ENCODE measurements at places on chromosomes 1 and 21.
A peak's percentile ranks its signal among the peaks of the same experiment; 100 is the strongest.

DNA sequence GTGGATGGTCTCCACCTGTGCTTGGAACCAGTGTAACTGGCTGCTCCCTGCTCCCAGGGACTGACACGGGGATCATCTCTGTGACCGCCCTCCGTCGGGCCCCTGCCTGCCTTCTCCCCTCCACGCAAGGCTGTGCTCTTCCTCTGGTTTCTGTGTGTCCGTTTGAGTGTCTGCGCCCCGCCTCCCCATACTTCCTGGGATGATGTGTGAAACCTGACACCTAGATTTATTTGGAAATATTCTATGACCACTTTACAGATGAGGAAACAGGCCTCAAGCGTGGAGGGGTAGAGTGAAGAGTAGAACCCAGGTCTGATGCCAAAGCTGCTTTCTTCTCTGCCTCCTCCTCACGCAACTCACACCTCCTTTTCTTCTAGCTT is 24.3 kb downstream of the LDLRAP1 start:
- DNase-seq: no peak

DNA sequence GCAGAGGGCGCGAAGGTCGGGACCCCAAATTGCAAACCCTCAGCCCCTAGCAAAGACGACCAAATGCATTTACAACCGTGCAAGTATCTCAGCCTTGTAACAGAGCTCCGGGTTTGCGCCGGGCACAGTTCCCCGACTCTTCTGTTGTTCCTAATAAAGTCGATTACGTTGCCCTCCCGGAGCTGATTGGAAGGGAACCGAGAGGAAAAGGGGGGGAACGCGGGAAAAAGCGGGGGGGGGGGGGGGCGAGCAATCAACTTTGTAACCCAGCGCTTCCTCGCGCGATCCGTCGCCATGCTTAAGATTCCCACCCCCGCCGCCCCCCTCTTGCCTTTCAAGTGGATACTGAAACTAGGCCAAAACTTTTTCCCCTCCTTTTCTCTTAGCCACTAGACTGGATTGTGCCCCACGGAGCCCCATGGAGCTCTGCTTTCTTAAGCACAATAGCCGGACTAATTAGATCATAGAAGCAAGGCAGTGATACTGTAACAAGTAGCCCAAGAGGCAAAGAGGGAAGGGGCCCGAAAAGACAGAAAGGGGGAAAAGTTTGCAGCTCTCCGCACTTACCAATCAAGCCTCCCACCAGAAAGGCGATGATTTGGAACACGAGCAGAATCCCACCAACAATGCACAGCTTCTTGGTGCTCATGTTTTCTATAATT is 565 bp downstream of the WLS start:
- DNase-seq: peak; percentile 73

- no peak for DNase-seq
These were observed 135.3 kb upstream of the CTTNBP2NL start for GRCh38 chr1:112260699-112261098.

GRCh38 chr1:18394563-18395156 is 86.1 kb upstream of the KLHDC7A start:
- no peak for DNase-seq

DNA sequence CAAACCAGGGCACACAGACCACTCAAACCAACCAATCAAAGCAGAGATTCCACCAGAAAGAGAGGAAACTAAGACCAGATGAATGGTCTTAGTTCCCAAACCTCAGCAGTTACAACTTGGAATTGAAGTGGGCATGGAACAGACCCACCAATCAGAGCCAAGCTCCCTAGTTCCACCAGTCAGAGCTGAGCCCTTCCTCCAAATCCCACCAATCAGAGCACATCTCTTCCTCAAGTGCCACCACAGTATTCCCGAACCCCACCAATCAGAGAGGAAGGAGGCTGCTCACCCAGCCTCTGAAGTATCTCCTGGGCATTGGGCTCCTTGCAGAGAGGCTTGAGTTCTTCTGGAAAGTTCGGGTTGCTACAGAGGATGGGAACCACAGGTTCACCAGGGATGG is 1.4 kb downstream of the GUCA2A start:
- DNase-seq: no peak

DNA sequence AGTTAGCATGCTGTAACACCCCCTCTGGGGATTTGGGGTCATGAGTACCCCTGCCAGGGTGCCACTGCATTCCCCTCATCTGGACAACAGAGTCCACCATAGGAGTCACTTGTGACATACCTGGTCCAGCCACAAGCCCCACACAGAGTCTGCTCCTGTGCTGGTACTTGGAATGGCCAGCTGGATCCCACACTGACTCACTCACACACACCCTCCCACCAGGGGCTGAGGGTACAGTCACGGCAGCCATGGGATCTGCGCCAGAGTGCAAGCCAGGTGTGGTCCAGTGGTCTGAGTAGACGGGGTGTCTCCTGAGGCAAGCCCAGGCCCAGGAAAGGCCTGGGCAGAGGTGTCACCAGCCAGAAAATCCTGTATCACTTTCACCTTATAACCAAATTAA is 67.7 kb downstream of the MRPL39 start:
- DNase-seq: no peak

GRCh38 chr1:62362926-62363325 is 43.7 kb upstream of the KANK4 start:
- no peak for DNase-seq

DNA sequence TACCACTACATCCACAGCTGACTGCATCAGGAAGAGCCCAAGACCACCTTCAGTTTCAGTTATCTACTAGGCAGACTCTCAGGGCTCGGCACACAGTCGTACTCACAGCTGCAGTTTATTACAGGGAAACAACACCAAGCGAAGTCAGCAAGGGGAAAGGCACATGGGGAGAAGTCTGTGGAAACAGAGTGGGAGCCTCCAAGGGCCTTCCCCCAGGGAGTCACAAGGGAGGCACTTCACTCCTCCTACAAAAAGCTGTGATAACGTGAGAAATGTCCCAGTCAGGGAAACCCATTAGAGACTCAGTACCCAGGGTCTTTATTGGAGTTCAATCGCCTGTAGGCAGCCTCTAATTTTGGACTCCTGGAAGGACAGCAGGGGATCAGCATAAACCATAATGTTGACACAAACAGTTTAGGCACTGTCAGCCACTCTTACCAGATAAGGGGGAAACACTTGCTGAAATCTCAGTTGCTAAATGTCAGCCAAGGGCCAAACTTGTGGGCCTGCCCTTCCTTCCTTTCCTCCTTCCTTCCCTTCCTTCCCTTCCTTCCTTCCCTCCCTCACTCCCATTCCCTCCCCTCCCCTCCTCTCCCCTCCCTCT is 444.0 kb downstream of the SMYD3 start:
- DNase-seq: no peak

GRCh38 chr1:244599937-244600350 is 53.0 kb upstream of the DESI2 start:
- peak; percentile 84 for DNase-seq

DNA sequence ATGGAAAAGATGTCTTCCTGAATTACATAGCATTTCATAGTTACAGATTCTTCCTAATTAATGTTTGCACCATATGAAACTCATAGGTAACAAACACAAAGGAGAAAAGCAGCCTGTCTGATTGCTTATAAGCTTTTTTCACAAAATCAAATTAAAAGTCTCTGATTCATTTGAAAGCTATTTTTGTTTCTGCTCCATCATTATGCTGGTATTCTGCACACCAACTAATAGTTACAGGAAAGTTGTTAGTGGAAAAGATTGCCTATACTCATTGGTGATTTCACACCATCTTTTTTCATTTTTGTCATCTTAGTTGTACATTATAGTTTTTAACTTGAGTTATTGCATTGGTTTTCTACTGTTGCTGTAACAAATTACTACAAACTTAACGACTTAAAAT is 70.0 kb downstream of the PRKAA2 start:
- no peak for DNase-seq
